Mammary epithelial cell (primary cell): ENCODE measurements at places on chromosomes 4 and X. TPM values are rescaled to one million over a fixed set of nuclear protein-coding genes. Genes with fewer than 3 reads are reported as not detected.

- peak; percentile 58 for DNase-seq
These were observed 71.0 kb upstream of the BMP2K start for GRCh38 chr4:78704981-78705683.

DNA sequence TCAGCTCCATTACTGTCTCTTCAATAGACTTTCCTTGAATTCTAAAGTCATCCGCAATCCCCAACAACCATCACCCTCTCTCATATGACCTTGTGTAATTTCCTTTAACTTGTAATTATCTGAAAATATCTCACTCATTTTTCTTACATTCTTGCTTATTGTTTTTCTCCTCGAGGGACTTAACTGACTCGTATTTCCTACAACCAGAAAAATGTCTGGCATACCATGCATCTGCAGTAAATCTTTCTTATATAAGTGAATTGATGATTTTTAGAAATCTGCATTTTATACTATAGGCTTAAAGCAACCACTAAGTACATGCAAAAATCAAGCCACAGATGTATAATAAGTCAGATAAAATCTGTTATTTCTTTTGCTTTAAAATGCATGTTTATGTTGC, 276.7 kb downstream of the UNC5C start:
- DNase-seq: no peak

- DNase-seq: no peak
These were observed 228.7 kb upstream of the SPRY1 start for GRCh38 chr4:123167931-123168330.

GRCh38 chr4:114768501-114768900, 169.9 kb downstream of the UGT8 start:
- DNase-seq: no peak

GRCh38 chr4:98784947-98785706, 126.7 kb upstream of the TSPAN5 start:
- DNase-seq: no peak

DNA sequence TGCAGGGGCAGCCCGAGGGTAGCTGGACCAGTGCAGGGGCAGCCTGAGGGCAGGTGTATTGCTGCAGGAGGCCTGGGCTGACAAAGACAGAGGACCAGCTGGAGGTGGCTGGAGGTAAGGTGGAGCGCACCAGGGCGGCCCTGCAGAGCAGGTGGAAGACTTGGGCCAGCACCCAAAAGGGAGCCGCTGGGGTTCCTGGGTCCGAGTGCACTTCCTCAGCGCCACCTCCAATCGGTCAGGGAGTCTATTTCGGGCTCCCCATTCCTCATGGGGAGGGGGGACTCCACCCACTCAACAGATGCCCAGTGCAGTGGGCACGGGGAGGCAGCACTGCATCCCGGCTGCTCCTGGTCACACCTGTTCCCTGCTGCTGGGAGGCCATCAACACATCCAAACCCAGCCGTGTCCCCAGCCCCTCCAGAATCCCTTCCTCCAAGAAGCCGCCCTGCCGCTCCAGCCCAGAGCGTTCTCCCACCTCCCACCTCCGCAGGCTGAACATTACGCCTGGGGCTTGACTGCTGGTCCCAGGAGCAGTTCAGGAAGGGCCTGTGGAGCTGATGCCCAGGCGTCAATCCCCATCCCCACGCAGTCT, 1.5 kb downstream of the LRPAP1 start:
- DNase-seq: no peak

DNA sequence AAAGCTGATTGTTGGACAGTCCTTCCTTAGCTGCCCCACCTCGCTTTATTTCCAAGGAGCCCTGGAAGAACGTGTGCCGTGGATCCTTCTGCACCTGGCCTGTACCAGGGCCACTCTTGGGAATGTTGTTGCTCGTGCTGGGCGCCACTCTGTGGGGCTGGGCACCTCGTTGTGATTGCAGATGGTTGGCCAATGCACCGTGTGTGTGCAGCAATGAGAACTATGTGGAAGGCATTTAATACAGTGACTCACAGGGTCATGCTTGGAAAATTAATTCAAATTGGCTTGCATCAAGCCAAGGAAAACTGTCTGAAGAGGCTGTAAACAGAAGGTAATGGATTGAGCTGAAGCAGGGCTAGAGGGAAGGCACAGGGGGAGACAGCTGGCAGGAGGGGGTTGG, 37.0 kb upstream of the CD99L2 start:
- DNase-seq: peak; percentile 12

- DNase-seq: peak; percentile 26
These were observed 71.3 kb upstream of the PDHA1 start for GRCh38 chrX:19272452-19272851.

GRCh38 chr4:185504098-185505047, 30.9 kb downstream of the PDLIM3 start:
- no peak for DNase-seq

- DNase-seq: peak; percentile 74
These were observed 174.5 kb downstream of the SMIM20 start for GRCh38 chr4:26088433-26088928.

SYP gene
- total RNA-seq: not detected

VEGFD gene
- total RNA-seq: 0.28 TPM in 1 of 2 replicates, not detected in the other

RBM46 gene
- total RNA-seq: 0.51 and 0.96 TPM in 2 replicates

P2RY8 gene
- total RNA-seq: not detected

DCAF4L1 gene
- 0.17 TPM for total RNA-seq

EXOC1L gene
- not detected for total RNA-seq
